ENCODE measurements at places on chromosomes 13 and 19. TPM values are rescaled to one million over a fixed set of nuclear protein-coding genes. Genes with fewer than 3 reads are reported as not detected.

ZNF560 gene
- total RNA-seq = 0.10 TPM

DNA sequence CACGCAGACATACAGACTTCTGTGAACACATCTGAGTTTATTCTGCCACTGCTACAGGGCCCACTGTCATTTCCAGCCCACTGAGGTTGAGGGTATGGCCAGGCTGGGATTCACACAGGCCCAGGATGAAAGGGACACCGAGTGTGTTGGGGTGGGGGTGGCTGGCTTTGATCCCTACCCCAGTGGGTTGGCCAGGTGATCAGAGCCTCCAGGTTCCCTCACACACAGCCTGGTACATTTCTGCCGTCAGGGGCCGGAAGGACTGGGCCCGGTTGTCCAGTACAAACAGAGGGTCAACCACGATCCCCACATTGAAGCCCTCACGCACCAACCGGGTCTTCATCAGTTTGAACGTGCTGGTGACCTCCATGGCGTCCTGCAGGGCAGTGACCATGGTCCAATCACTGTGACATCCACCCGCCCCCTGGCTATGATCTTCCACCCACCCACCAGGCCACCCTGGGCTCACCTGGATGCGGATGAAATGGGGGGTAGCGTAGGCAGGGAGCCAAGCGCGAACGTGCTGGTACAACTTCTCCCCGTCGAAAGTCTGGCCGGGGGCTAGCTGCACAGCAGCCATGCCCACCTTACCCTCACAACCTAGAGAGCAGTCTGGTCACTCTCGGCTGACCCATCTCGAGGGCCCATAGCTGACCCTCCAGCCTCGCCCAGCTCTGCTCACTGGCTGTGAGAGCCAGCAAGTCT lies 13.3 kb downstream of the SLC27A5 start:
- DNase-seq = no peak

DNA sequence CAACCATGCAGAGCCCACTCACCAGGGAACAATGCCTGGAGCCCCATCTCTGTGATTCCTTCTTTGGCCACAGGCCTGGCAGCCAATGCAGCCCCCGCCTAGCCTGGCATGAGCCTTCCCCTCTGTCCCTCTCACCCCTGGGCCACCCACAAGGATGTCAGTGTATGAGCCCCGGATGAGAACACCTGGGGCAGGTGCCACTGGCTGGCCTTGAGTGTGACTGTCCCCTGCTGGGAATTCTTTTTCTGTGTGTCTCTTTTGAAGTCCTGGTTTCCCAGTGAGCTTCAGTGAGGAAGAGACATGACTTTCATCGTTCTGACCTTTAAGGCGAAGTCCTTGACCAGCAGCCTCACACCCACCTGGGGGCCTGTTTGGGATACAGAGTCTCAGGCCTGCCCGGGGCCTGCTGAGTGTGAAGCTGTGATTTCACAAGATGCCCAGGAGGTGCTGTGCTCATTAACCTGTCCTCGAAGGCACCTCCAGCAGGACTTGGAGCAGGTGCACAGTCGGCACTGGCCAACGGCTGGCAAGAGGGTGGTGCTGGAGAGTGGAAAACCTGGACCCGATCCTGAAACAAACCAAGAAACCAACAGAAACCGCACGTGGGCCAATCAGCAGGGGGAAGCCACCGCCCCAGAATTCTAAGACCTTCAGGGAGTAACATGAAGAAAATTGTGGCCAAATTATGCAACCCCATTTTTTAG lies 27.4 kb upstream of the SPACA7 start:
- DNase-seq = no peak

DNA sequence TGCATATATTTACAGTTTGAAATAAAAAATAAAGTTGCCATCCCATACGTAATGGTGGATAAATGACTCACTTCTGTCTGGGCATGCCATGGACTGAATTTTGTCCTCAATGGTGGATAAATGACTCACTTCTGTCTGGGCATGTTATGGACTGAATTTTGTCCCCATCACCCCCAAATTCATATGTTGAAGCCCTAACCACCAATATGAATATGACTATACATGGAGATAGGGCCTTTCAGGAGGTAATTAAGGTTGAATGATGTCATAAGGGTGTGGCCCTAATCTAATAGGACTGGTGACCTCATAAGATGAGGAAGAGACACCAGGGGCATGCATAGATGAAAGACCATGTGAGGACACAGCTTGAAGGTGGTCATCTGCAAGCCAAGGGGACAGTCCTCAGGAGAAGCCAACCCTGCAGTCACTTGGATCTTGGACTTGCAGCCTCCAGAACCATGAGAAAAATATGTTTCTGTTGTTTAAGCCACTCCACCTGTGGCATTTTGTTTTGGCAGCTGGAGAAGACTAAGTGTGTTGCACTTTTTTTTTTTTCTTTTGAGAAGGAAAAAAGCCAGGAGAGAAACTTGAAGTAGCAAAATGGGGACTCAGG lies 41.8 kb downstream of the RFC3 start:
- DNase-seq = no peak

DNA sequence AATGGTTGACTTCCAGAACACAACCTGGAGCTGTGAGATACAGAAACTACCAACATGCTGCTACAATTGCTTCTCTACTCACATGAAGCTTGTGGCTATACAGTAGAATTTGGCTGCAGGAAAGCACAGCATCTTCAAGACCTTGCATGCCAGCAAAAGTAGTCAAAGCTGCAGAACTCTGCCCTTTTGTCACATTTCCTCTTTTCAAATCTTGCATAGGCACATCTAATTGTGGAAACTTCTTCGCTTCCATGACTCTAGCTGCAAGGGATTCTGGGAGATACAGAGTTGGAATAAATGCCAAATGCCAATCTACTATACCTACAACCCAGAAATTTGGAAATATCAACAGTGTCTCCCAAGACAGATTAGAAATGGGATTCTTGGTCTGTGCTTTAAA lies 462.2 kb downstream of the FOXO1 start:
- no peak for DNase-seq

- peak; percentile 33 for DNase-seq
Observed at GRCh38 chr13:75637181-75637750, 1.1 kb downstream of the LMO7 start.

- DNase-seq = peak; percentile 27
Observed at GRCh38 chr19:35347171-35347929, at the start of gene FFAR1. Gene FFAR1, plus strand, starts transcription at chr19:35347902. Its CDS starts 3,650 bp downstream, at chr19:35351552.
